HT1080 (cell line): ENCODE measurements at places on chromosomes 13 and 19.

GRCh38 chr19:4374498-4375163, 25.7 kb downstream of the SH3GL1 start:
- DNase-seq: peak; percentile 81

GRCh38 chr13:78770601-78771000, 111.6 kb upstream of the OBI1 start:
- DNase-seq: no peak

DNA sequence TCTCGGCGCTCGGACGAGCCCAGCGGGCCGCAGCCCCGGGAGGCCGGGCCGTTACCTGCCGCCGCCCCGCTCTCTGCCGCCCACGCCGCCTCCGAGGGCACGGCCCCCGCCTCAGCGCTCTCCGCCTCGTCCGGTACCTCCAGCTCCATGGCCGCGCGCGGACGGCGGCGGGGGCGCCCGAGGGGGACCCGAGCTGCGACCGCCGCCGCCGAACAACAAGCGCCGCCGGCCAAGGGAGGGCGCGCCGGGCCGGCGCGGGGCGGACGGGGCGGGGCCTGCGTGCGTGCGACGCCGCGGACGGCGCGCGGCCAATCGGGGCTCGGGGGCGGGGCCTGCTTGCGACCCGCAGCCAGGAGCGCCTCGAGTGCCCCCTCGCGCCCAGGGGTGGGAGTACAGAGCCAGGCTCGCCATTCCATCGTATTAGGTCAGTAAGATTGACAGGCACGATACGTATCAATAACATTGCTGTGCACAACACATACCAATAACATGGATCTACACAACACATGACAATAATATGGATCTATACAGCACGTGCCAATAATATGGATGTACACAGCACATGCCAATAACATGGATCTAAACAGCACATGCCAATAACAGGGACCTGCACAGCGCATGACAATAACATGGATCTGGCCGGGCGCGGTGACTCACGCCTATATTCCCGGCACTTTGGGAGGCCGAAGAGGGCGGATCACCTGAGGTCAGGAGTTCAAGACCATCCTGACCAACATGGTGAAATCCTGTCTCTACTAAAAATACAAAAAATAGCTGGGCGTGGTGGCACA, at the start of gene PIP5K1C:
Gene PIP5K1C, minus strand, starts transcription at position 227 of the 791 bp plus-strand sequence. Its CDS starts 78 bp downstream, at position 149.
- DNase-seq: peak; percentile 72

DNA sequence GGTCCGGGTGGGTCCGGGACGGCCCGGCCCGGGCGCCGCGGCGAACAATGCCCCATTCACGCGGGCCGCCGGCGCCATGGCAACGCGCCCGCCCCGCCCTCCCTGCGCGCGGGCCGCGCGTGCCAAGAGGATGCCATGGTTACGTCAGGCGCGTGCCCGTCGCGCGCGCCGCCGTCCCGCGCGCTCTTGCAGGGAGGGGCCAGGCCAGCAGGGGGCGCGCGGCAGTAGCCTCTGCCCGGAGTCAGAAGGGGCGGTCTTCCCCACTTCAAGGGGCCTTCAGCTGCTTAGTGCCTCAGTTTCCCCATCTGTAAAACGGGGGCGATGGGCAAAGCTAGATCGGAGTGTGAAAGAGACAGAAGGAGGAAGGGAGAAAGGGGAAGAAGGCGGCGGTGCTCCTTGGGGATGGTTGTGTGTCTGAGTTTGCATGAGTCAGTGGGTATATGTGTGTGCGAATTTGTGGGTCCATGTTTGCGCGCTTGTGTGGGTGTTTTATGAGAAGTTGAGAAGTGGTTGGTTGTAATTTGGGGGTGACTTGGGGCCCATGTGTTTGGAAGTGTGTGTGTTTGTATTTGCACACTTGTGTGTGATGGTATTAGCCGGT, 11.6 kb upstream of the NFIX start:
- peak; percentile 73 for DNase-seq

- peak; percentile 16 for DNase-seq
Measured at GRCh38 chr19:31135841-31136240, 213.4 kb downstream of the TSHZ3 start.

GRCh38 chr13:40439928-40440327, 226.5 kb downstream of the FOXO1 start:
- no peak for DNase-seq

DNA sequence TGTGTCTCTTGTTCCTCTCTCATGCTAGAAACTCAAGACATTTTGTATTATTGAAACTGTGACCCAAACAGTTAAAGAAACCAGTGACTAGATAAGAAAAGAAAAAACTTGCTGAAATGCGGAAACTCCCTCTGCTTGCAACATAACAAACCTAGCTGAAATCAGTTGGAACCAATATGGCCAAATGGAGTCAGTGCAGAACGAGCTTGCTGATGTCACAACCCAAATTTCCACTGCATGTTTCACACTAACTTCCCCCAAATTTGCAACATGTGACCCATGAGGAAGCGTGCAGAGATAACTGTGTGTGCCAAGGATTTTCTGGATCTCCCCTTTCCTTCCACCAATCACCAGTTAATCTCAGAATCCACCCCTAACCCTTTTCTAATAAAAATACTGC, 208.0 kb downstream of the DLEU7 start:
- DNase-seq: no peak

GRCh38 chr19:29129148-29129547, 83.8 kb downstream of the UQCRFS1 start:
- no peak for DNase-seq

- peak; percentile 43 for DNase-seq
Measured at GRCh38 chr19:1057176-1057855, 9.7 kb upstream of the ARHGAP45 start.

GRCh38 chr19:43782311-43782660, 1.5 kb upstream of the KCNN4 start:
- no peak for DNase-seq

DNA sequence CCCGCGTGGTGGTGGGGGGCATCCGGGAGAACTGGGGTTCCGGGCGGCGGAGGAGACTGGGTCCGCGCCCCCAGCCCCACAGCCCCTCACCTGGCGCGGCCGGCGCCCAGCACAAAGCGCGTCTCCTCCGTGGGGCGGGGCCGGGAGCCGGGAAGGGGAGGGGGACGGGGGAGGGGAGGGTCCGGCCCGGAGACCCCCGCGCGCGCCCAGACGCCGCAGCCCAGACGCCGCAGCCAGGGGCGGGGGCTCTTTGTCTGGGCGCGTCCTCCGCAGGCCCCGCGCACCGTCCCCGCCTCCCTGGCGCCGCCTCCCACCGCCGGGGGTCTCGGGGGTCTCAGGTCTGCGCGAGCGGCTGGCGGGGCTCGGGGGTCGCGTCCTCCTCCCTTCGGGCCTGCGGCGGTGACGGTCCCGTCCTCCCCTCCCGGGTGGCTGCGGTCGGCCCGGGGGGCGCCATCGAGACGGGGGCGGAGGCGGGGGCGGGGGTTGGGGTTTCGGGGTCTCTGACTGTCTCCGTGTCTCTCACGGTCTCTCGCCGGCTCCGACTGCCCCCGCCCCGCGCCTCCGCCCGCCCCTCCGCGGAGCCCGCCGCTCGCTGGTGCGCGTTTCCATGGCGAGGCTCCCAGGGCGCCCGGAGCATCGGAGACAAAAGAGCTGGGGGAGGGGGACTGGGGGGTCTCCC, at the start of gene PLPPR3:
Gene PLPPR3, minus strand, starts transcription at position 131 of the 679 bp plus-strand sequence. CDS start 396 bp downstream, outside the sequence.
- no peak for DNase-seq

DNA sequence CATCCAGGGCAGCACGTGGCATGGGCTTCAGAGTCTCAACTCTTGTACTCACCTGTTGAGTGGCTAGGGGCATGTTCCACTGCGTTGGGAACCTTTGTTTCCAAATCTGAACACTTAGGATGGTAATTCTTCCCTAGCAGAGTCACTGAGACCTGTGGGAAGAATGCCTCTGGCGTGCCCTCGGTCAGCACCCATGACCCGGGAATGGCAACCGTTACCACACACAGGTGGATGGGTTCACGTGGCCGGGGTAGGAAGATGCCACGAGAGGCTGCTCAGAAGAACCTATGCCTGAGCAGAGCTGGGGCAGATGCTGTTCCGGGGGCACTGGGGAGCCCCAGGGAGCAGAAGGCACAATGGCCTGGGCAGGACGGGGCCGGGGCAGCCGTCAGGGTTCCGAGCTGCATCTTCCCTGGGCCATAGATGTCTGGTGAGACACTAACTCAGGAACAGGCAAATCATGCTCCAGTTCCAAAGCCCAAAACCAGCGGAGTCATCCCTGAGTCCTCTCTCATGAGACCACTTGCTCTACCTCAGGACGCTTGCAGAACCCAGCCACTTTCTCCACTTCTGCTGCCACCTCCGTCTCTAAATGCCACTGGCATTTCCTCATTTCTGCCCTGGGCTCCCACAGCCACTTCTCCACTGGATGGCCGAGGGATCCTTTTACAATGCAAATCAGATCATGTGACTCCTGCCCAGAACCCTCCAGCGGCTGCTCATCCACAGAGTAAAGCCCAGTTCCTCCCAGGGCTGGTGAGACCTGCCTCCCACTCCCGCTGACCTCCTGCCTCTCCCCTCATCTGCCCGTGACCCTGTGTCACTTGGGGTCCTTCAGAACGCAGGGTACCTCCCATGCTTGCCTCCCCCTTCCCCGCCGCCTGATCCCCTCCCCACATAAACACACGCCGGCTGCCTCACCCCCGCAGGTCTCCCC, 36.7 kb downstream of the FAM124A start:
- no peak for DNase-seq

GRCh38 chr13:33352526-33352925, 67.0 kb upstream of the STARD13 start:
- no peak for DNase-seq

- no peak for DNase-seq
Measured at GRCh38 chr13:41842036-41842620, 118.8 kb downstream of the VWA8 start.

- no peak for DNase-seq
Measured at GRCh38 chr19:19388568-19389555, 16.6 kb upstream of the GATAD2A start.

DNA sequence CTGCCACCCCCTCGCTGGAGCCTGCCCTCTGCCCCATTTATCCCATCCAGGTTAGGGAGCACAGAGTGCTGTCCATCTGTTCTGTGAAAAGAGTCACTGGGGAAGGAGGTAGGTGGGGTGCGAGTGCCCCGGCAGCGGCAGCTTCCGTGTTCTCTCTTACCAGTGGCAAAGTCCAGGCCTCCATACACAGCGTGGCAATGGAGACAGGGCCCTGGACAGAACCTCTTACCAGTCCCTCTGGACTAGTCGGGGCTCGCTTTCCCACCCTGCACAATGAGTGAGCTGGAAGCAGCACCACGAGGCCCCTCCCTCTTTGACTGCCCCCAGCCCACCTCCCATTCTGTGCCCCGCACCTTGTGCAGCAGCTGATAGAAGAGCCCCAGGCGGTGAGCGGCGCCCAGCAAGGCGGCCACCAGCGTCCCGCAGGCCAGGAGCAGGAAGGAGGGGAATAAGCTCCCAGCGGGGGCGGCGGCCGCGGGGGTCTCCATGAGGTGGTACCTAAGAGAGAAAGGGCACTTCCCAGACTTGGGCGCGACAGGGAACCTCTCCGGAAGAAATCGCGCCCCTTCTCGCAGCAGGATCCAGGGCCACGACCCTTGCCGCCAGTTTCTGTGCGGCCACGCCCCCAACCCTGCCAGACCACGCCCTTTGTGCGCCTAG, 17.5 kb downstream of the SYDE1 start:
- no peak for DNase-seq

DNA sequence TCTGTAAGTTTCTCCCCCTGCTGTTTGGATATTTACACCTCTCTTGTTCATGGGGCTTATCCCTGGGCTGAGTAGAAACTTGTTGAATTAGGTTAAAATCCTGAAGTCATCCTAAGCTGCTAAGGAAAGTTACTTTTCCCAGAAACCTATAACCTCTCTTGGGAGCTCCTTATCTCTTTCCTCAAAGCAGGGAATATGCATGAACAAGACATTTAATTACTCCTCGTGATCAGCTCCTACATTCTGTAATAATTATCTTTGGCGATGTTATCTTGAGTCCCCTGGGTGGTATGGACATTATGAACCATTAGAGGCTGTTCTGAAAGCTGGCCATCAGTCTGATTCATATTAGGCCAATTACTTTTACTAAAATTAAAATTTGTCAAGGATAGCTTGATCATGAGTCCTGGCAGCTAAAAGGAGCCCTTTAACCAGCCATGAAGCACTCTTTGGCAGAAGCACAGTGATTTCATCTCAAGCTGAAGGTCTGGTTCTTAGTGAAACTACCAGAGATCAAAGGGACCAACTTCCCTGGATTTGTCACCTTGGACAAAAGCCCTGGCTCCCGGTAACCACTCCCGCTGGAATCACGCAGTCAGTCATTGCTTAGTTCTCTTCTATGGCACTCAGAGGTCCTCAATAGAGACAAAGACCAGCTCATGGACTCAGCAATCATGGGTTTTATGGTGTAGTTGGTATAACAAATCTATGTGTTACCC, 811.8 kb downstream of the UQCRFS1 start:
- DNase-seq: no peak

GRCh38 chr13:46134961-46135522, 30.2 kb upstream of the CPB2 start:
- DNase-seq: peak; percentile 55

- no peak for DNase-seq
Measured at GRCh38 chr19:1513499-1514294, 878 bp upstream of the ADAMTSL5 start.

- peak; percentile 58 for DNase-seq
Measured at GRCh38 chr13:108102771-108103170, 112.6 kb downstream of the LIG4 start.

DNA sequence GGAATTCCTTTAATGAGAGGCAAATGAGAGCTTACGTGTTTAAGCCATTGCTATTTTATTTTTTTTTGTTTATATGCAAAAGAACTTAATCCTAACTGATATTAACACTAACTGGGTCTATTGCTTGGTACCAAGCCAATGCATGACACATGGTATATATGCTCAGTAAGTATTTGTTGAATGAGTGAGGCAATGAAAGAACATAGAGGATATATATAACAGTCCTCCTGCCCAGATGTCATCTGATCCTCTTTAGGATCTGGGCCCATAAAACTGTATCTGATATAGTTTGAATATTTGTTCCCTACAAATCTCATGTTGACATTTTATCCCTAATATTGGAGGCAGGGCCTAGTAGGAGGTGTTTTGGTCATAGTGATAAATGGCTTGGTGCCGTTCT, 13.0 kb upstream of the ALOX5AP start:
- no peak for DNase-seq

DNA sequence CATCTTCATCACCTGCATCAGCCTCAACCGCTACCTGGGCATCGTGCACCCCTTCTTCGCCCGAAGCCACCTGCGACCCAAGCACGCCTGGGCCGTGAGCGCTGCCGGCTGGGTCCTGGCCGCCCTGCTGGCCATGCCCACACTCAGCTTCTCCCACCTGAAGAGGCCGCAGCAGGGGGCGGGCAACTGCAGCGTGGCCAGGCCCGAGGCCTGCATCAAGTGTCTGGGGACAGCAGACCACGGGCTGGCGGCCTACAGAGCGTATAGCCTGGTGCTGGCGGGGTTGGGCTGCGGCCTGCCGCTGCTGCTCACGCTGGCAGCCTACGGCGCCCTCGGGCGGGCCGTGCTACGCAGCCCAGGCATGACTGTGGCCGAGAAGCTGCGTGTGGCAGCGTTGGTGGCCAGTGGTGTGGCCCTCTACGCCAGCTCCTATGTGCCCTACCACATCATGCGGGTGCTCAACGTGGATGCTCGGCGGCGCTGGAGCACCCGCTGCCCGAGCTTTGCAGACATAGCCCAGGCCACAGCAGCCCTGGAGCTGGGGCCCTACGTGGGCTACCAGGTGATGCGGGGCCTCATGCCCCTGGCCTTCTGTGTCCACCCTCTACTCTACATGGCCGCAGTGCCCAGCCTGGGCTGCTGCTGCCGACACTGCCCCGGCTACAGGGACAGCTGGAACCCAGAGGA, 2.6 kb downstream of the P2RY11 start:
- DNase-seq: peak; percentile 51
